ENCODE measurements at places on chromosomes 5 and 9.

- H3K4me3 ChIP-seq: no peak overlapping the region
- no peaks in the 10 kb centered on the region for H3K4me1 ChIP-seq
- H3K27ac ChIP-seq: no peak overlapping the region
Observed at GRCh38 chr9:98457726-98458370, 202.4 kb upstream of the TBC1D2 start.

GRCh38 chr9:131318231-131319085 is 28.9 kb downstream of the PLPP7 start:
- no peak for DNase-seq
- H3K27ac ChIP-seq: no peak overlapping the region
- H3K4me3 ChIP-seq: no peak overlapping the region

DNA sequence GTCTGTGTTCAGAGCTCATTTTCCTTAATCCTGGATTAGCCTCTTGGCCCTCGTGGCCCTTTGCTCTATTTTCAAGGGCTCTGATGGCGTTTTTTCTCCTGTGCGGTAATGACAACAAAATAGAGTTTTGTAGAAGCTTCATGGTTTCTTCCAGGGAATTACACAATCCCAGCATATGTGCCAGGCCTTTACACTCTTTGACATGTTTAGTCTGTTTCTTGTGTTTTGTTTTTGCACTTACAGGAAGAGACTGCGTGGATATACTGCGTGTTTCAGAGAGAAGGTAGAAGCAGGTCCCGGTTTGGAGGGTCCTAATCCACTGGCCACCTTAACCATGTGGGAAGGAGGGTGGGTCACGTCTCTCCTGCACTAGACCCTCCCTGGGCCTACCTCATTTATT is 400.2 kb upstream of the IRX4 start:
- H3K36me3 ChIP-seq: no peaks in the 10 kb centered on the region
- H3K27ac ChIP-seq: no peak overlapping the region
- no peak for DNase-seq
- no peak overlapping the region for H3K4me3 ChIP-seq
- no peaks in the 10 kb centered on the region for H3K27me3 ChIP-seq

DNA sequence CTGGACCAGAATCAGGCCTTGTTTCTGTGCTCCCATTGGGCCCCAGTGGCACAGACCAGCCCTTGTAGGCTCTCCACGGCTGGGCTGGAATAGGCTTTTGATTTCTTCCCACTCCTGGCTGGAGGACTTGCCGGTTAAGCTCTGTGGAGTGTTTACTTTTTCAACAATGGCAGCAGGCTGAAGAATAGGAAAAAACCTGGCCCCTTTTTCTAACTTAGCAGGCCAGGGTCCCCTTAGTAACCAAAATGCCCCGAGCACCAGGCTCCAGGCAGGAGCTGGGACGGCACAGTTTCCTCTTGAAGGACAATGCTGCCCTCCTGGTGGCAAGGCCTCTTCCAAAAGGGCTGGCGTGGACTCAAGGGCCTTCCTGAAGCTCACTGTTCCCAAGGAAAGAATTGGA is 230.3 kb downstream of the CRB2 start:
- no peaks in the 10 kb centered on the region for H3K27me3 ChIP-seq
- no peaks in the 10 kb centered on the region for H3K36me3 ChIP-seq
- H3K4me1 ChIP-seq: no peaks in the 10 kb centered on the region
- H3K4me3 ChIP-seq: no peak overlapping the region
- no peak overlapping the region for H3K27ac ChIP-seq

GRCh38 chr9:24487946-24488345 is 57.8 kb downstream of the IZUMO3 start:
- H3K36me3 ChIP-seq: no peaks in the 10 kb centered on the region
- no peaks in the 10 kb centered on the region for H3K27me3 ChIP-seq
- no peak overlapping the region for H3K27ac ChIP-seq
- no peak overlapping the region for H3K4me3 ChIP-seq

- no peak overlapping the region for H3K4me3 ChIP-seq
- H3K27me3 ChIP-seq: no peaks in the 10 kb centered on the region
- peak overlapping the region; percentile 37 for H3K27ac ChIP-seq
- peak; percentile 4 for DNase-seq
Observed at GRCh38 chr9:5735072-5735471, 97.8 kb downstream of the ERMP1 start.

- no peak for DNase-seq
- no peaks in the 10 kb centered on the region for H3K27me3 ChIP-seq
- H3K36me3 ChIP-seq: no peaks in the 10 kb centered on the region
- no peak overlapping the region for H3K4me3 ChIP-seq
- H3K4me1 ChIP-seq: peaks cover 6% of the 10 kb centered on the region
Observed at GRCh38 chr9:37407468-37407867, 15.0 kb upstream of the GRHPR start.

DNA sequence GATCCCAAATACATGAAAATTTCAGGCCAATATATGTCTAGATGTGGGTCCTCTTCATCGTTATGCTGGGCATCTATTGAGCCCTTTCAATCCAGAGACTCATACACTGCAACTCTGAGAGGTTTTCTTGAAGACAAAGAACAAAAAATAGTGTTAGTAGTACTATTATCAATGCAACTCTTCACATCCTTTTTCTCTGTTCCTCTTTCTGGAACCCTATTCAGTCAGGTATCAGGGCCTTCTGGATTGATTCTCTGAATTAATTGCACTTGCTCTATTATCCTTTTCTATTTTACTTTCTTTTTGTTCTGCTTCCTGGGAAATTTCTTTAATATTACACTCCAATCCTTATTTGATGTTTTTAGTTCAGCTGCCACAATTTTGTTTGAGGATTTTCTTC is 18.5 kb upstream of the FAM120A start:
- H3K27me3 ChIP-seq: no peaks in the 10 kb centered on the region
- DNase-seq: no peak
- no peak overlapping the region for H3K4me3 ChIP-seq
- H3K36me3 ChIP-seq: no peaks in the 10 kb centered on the region
- no peaks in the 10 kb centered on the region for H3K4me1 ChIP-seq
- H3K27ac ChIP-seq: no peak overlapping the region

GRCh38 chr5:2899311-2899710 is 147.8 kb upstream of the IRX2 start:
- no peaks in the 10 kb centered on the region for H3K4me1 ChIP-seq
- H3K27me3 ChIP-seq: no peaks in the 10 kb centered on the region
- no peaks in the 10 kb centered on the region for H3K36me3 ChIP-seq
- DNase-seq: no peak
- no peak overlapping the region for H3K4me3 ChIP-seq

GRCh38 chr5:150234576-150235499 is 45.0 kb downstream of the SLC6A7 start:
- H3K27me3 ChIP-seq: no peaks in the 10 kb centered on the region
- H3K4me3 ChIP-seq: no peak overlapping the region
- no peaks in the 10 kb centered on the region for H3K4me1 ChIP-seq

- H3K4me1 ChIP-seq: no peaks in the 10 kb centered on the region
- peaks cover 8% of the 10 kb centered on the region for H3K27me3 ChIP-seq
- DNase-seq: no peak
Observed at GRCh38 chr5:591746-592145, 20.4 kb upstream of the CEP72 start.
